Stimulated activated CD8-positive, alpha-beta memory T cell treated with anti-CD3 and anti-CD28 coated beads, Interleukin-4, amount 100 ng/mL, for 1 hour (primary cell): ENCODE measurements at places on chromosomes 7 and 10.
A peak's percentile ranks its signal among the peaks of the same experiment; 100 is the strongest.

- no peak for DNase-seq
These were observed 22.5 kb downstream of the HHEX start for GRCh38 chr10:92712016-92712889.

GRCh38 chr7:135714534-135715009 lies 13.4 kb downstream of the SLC13A4 start:
- no peak for DNase-seq

GRCh38 chr7:134186027-134186426 lies 58.9 kb downstream of the LRGUK start:
- DNase-seq, result no peak

DNA sequence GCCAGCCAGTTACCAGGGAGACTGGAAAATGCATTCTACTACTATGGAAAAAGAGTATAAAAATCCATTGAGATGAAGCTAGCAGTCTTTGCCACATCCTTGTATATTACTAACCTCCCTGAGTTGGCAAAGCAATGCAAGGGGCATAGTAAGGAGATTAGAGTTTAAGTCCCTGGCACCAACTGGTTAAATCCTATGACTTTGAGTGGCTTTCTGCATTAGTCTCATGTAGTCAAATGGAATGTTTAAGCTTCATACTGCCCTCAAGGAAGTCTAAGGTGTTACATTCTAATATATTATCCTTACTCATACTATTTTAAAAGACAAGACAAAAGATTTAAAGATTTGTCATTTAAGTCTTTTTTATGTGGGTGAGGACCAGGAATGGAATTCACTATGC lies 110.1 kb downstream of the INHBA start:
- no peak for DNase-seq

DNA sequence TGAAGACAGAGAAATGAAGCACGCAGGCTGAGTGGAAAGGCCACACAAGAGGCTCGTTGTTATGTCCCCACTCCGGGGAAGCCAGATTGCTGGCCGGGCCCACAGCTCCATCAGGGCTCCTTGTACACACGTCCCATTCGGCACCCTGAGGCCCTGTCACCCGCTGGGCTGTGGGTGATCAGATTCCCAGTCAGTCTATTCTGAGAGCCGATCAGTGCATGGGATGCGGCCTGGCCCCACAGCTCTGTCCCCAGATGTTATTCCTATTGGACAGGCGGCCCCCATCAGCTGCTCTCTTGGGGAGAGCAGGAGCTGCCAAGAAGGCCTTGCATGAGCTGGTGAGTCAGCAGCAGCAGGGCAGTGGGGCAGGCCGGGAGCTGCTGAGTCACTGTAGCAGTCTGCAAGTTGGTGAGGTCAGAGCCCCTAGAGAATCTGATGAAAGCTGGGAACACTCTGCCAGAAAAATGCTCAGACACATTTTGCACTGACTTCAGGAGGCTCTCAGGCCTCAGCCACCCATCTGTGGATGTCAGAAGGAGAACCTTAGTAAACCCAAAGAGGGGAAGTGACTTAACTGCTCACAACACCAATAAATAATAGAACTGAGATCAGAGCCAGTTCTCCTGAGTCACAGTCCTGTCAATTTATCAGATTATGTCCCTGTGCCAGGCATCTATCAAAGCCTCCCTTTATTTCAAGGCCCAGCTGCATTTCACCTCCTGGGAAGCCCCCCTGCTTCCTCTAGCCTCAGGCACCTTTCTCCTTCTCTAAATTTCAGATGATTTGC lies 9.4 kb upstream of the PSAP start:
- DNase-seq, result no peak

DNA sequence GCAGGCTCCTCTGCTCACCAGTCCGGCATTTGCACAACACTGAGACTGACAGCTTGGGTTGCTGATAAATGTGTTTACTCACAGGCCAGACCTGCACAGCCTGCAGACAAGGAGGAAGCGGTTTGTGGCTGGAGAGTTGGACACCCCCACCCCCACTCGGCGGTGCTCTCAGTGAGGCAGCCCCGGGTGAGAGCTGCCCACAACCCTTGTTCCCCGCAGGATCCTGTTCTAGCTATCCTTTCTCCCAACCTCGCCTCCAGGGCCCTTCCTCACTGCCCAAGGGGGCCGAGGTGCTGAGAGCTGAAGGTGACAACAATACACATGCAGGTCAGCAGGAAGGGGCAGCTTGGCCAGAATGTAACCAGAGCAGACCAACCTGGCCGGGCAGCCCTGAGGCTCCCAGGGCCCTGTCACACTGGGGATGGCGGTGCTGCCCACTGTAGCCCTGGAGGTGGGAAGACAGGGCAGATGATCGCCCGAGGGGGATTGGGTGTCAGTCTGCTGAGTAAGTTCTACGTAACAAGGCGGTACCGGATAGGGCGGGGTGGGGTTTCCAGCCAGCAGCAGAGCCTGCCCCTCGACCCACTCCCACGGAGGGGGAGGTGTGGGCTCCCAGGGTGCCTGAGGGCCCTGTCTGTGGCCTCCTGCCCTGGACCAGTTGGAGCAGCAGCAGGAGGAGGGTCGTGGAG lies 2.1 kb upstream of the ADAM8 start:
- DNase-seq, result peak; percentile 48

- no peak for DNase-seq
These were observed 506.6 kb upstream of the FOXK1 start for GRCh38 chr7:4175346-4175973.

GRCh38 chr10:33073641-33074415 lies 115.8 kb upstream of the ITGB1 start:
- DNase-seq, result no peak
